ENCODE measurements at places on chromosomes 12 and 14.

DNA sequence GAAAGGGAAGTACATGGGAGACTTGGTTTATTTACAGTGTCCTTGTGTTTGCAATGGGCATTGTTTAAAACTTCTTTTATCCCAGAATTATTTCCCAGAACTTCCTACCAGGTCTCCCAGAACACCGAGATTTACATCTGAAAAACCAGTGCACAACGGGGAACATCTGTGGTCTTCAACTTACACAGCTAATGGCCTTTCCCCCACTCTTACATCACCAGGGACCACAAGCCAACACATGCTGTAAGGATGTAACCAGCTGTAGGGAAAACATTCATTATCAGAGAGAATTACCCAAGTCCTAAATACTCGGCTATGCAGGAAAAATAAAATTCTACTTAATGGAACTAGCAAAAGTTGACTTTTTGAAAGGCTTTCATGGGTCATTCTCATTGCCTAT lies 267.6 kb downstream of the DUSP6 start:
- DNase-seq: no peak

- DNase-seq: no peak
Measured at GRCh38 chr12:105233041-105233905, 2.7 kb downstream of the APPL2 start.

DNA sequence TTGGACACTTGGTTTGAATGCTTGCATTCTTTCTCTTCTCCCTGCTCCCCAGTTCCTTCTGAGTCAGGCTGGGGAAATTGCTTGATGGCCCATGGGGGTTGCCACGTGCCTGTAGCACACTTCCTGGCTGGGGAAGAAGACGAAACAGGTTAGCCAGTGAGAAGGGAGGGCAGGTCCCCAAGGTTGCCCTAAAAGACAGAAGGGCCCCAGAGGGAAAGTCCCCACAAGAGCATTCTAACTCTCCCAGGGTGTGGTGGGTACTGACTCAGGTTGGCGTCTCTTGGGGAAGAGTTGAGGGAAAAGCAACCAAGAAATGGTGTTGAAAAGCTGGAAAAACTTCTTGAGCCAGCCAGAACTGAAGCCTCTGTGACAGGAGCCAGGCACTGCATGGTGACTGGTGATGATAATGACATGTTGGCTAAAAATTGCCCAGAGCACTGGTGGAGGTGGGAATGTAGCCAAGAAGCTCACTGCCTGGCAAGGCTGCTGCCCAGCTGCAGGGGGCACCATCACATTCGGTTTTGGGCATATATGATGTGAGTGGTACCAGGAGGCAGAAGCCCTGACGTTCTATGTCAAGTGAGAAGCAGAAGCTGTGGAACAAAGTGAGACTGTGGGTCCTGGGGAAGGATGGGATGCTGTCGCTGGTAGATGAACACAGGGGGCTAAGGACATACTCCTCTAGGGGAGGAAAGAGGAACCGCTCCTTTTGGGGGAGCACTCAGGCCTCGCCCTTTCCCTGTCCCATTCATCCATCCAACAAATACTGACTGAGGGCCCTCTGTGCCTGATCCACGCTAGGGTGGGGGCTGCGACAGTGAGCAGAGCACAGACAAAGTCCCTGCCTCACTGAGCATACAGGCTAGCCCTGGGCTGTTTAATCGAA lies 8.1 kb upstream of the RABGGTA start:
- no peak for DNase-seq

DNA sequence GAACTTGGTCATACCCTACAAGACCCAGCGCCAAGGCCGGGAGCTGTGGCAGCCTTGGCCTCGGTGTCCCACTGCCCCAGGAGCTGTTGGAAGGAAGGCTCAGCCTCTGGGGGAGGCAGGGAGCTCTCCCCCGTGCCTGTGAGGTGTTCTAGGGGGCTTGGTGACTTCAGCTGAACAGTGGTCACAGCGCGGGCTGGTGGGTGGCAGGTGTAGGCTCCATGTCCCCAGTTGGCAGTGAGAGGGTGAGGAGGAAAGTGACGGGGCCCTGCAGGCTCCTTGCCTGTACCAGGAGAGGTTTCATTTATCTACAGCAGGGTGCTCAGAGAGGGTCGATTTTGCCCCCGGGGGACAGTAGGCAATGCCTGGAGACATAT lies 47.5 kb downstream of the DLK1 start:
- DNase-seq: no peak

DNA sequence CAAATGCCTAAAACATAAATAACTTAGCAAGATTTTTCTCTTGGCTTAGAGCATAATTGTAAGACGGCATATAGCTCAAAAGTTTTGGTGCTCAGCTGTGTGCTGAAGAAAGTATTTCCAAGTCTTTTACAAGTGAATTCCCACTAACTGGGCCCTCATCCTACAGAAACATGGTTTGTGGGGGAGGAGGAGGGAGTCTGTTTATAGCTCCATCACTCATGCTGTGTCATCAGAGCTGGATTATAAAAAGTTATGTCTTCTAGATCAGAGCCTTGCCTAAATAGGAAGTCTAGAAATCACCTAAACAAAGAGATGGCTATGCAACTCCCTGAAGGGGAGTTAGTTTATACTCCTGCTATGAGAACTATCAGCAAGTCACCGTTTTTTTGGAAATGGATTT lies 65.9 kb upstream of the OTOGL start:
- no peak for DNase-seq

DNA sequence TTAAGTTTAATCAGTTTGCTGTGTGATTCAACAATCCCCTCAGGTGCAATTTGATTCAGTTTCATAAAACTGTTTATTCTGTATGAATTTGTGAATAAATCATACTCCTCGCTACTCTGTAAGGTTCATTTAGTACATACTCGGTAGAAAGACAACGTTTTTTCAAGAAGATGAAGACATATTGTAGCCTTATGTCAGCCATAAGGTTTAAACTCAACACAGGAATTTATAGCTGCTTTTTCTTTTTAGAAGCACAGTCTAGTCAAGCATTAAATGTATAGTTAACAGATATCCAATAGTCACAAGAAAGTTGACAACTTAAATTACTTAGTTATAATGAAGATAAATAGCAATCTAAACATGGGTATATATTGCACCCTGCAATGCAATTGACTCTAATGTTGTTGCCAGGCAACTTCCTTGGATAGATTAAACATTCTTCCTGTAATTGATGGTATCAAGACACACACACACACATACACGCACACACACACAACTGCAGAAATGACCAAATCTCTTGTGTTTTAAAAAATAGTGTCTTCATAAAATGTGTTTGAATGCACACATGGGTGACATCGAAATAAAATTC lies 151.5 kb upstream of the MGAT4C start:
- DNase-seq: no peak

GRCh38 chr12:41108032-41108431 lies 80.1 kb upstream of the PDZRN4 start:
- DNase-seq: no peak

DNA sequence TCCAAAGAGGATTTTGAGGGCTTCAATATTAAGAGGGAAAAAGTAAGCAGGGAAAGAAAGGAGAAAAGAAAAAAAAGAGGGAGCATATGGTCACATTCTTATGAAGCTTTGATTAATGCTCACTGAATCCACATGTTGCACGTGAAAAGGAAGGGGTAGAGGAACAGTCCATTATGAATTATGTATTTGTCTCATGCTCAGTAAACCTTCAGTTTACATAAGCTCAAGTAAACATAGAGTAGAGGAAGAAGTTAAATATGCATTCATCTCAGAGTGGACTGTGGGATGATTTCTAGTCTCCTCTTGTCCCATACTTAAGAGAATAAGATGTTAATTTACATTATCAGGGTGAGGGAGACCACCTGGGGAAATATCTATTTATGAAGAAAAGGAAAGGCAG lies 334.5 kb downstream of the IPO8 start:
- DNase-seq: no peak

DNA sequence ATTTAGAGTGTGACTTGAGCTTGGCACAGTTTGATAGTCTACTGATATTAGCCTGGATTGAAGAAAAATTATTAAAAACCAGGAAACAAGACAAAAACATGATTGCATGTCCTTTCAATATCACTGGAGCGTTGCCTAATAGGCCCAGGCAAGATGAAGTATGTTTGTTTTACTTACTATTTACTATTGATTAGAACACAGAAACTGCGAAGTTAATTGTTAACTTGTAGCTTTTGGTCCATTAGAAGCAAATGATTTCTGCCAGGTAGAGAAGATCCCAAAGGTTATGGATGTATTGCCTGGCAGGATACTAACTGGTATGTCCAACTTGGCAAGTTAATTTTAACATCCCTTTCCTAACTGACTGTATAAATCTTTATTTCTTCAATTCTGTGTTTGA lies 268.9 kb downstream of the ETNK1 start:
- no peak for DNase-seq

- DNase-seq: no peak
Measured at GRCh38 chr14:22814941-22815713, at the start of gene SLC7A7. TSS of gene SLC7A7 (minus strand) at chr14:22815435. CDS start at chr14:22813398, 2,037 bp downstream.

- no peak for DNase-seq
Measured at GRCh38 chr12:81245458-81245857, 167.6 kb downstream of the ACSS3 start.

- DNase-seq: no peak
Measured at GRCh38 chr14:24426150-24426911, 3.1 kb downstream of the CBLN3 start.

GRCh38 chr12:120225200-120225558 lies 24.3 kb upstream of the RPLP0 start:
- DNase-seq: no peak

- DNase-seq: no peak
Measured at GRCh38 chr14:91373591-91374254, 43.9 kb downstream of the CCDC88C start.

All from NT2/D1 (cell line).